PC-3 (cell line): ENCODE measurements at places on chromosomes 1 and 21. TPM values are rescaled to one million over a fixed set of nuclear protein-coding genes. Genes with fewer than 3 reads are reported as not detected.

DNA sequence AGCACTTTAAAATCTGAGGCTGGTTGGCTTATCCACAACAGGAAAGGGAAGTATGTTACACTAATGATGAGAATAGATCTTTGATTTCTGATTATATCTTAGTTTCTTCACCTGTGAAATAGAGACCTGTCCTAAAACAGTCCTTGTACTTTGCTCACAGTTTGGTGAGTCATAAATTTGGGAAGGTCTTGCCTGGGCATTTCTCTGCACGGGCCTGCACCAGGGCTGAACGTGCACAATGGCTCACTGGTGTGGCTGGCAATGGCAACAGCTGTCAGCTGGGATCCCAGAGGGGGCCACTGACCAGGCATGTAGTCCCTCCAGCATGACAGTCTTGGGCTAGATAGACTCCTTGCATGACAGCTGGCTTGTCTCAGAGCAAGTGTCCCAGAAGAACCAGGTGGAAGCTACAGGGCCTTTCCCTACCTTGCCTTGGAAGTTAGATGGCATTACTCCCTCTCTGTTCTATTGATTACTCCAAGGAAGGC, 367.4 kb downstream of the DISC1 start:
- no peaks in the 10 kb centered on the region for H3K36me3 ChIP-seq
- DNase-seq = no peak
- H3K27ac ChIP-seq = no peak overlapping the region
- H3K4me1 ChIP-seq = no peaks in the 10 kb centered on the region

The OR10X1 gene
- total RNA-seq = not detected in 2 replicates

- no peaks in the 10 kb centered on the region for H3K36me3 ChIP-seq
- H3K4me3 ChIP-seq = no peak overlapping the region
- H3K4me1 ChIP-seq = peaks cover 82% of the 10 kb centered on the region
Measured at GRCh38 chr1:218488986-218489385, 143.8 kb downstream of the TGFB2 start.

DNA sequence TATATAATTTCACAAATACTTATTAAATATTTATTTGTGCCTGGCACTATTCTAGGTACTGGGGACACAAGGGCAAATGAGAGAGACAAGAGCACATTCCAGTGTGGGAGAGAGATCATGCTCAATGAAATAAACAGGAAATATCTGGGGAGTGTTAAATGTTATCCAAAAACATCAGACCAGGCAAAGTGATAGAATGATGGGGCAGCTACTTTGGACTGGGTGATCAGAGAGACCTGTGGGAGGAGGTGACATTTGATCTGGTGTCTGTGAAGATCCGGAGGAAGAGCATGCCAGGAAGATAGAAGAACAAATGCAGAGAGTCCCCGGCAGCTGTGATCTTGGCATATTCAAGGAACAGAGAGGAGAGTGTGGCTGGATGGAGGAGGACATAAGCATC, 27.5 kb upstream of the GNG12 start:
- H3K4me1 ChIP-seq = no peaks in the 10 kb centered on the region
- no peak for DNase-seq
- no peaks in the 10 kb centered on the region for H3K27me3 ChIP-seq
- no peak overlapping the region for H3K4me3 ChIP-seq
- no peak overlapping the region for H3K27ac ChIP-seq
